ENCODE measurements at places on chromosomes 11 and 22. TPM values are rescaled to one million over a fixed set of nuclear protein-coding genes. Genes with fewer than 3 reads are reported as not detected.
A peak's percentile ranks its signal among the peaks of the same experiment; 100 is the strongest.

GRCh38 chr11:69992943-69993694 lies 85.0 kb upstream of the ANO1 start:
- no peak for DNase-seq
- peaks cover 51% of the 10 kb centered on the region for H3K27me3 ChIP-seq
- H3K36me3 ChIP-seq, result no peaks in the 10 kb centered on the region
- no peaks in the 10 kb centered on the region for H3K4me1 ChIP-seq

EXPH5 gene
- 15.2 TPM for total RNA-seq

DNA sequence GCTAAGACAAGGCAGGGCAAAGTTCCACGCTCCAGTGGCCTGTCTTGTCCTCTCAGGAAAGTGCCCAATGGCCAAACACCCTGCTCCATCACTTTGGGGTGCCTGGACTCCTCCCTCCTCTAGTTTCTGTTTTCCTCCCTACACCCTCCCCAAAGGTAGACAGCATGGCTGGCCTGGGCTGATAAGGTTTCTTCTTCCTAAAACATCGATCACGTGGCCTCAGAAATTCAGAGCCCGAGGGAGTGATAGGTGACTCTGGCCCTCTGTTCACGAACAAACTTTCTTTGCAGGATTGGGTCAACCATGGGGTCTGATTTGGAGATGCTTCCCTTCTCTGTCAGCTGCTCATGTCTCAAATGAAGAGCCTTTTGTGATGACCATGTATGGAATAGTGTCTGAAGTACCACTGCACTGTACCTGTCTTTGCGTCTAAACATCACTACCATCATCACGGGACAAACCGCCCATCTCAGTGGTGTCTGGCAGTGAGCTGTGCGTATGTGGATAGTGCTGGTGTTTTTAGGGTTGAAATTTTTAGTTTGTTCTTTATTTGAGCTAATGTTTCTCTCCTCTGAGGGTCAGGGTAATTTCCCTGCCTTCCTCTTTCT lies 6.1 kb downstream of the MICAL2 start:
- peak overlapping the region; percentile 37 for H3K4me3 ChIP-seq
- peak overlapping the region; percentile 54 for H3K27ac ChIP-seq
- DNase-seq, result no peak
- no peaks in the 10 kb centered on the region for H3K36me3 ChIP-seq
- peaks cover 27% of the 10 kb centered on the region for H3K4me1 ChIP-seq
- peaks cover 38% of the 10 kb centered on the region for H3K27me3 ChIP-seq

DNA sequence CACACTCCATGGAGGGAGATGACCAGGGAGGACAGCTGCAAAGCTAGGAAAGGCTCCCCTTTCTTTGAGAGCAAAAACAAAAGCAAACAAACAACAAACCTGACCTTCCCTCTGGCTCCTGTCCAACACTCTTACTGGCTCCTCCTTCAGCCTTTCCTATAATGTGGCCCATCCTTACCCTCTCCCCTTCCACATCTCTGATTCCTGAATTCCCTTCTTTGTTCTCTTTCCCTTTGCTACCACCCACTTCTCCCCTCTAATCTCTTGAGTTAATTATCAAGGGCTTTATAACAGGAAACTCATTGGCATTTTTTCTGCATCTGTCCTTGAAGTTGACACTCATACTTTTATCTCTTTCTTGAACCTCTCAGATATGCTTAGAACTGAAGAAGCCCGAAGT lies 56.3 kb downstream of the ZNF280B start:
- peaks cover 93% of the 10 kb centered on the region for H3K27me3 ChIP-seq
- no peaks in the 10 kb centered on the region for H3K36me3 ChIP-seq
- no peak for DNase-seq

GRCh38 chr11:46352063-46352841 lies 5.0 kb downstream of the DGKZ start:
- no peaks in the 10 kb centered on the region for H3K27me3 ChIP-seq
- no peak overlapping the region for H3K4me3 ChIP-seq
- H3K36me3 ChIP-seq, result no peaks in the 10 kb centered on the region
- no peak for DNase-seq
- H3K27ac ChIP-seq, result no peak overlapping the region

- DNase-seq, result no peak
- H3K36me3 ChIP-seq, result peaks cover 31% of the 10 kb centered on the region
- no peaks in the 10 kb centered on the region for H3K27me3 ChIP-seq
- H3K4me1 ChIP-seq, result peaks cover 20% of the 10 kb centered on the region
- no peak overlapping the region for H3K27ac ChIP-seq
These were observed 7.4 kb downstream of the MSANTD4 start for GRCh38 chr11:106014620-106015019.

OMP gene
- total RNA-seq, result 0.86 TPM

- H3K27me3 ChIP-seq, result no peaks in the 10 kb centered on the region
- H3K4me1 ChIP-seq, result peaks cover 9% of the 10 kb centered on the region
- H3K36me3 ChIP-seq, result peaks cover 16% of the 10 kb centered on the region
- no peak overlapping the region for H3K4me3 ChIP-seq
- no peak for DNase-seq
- no peak overlapping the region for H3K27ac ChIP-seq
These were observed 28.9 kb downstream of the AP1B1 start for GRCh38 chr22:29359469-29359868.

DNA sequence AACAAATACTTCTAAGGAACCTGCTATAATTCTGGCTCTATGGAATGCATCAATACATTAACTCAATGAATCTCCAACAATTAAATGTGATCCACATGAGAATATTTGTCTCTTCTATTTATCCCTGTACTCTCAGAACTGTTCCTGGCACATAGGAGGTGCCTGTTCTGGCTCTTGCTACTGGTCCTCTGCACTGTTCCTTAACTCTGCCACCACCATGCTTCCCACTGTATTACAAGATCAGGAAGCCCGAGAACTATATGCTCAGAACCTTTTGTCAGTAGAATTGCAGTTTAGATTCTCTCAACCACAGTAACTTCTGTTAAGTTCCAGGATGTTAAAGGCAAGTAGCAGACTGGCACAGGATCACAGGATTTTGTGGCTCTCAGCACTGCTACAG lies 376.3 kb upstream of the CCDC90B start:
- H3K27me3 ChIP-seq, result no peaks in the 10 kb centered on the region
- H3K4me1 ChIP-seq, result peaks cover 5% of the 10 kb centered on the region
- H3K27ac ChIP-seq, result no peak overlapping the region
- no peak overlapping the region for H3K4me3 ChIP-seq

OR5D18 gene
- not detected for total RNA-seq

GRCh38 chr11:112037527-112037926 lies 12.3 kb downstream of the DLAT start:
- H3K4me1 ChIP-seq, result no peaks in the 10 kb centered on the region
- DNase-seq, result no peak
- no peaks in the 10 kb centered on the region for H3K27me3 ChIP-seq
- H3K27ac ChIP-seq, result no peak overlapping the region
- H3K4me3 ChIP-seq, result no peak overlapping the region
- peaks cover 23% of the 10 kb centered on the region for H3K36me3 ChIP-seq

SIK2 gene
- total RNA-seq, result 28.0 TPM

GRCh38 chr11:102157219-102157618 lies 47.0 kb downstream of the YAP1 start:
- no peak overlapping the region for H3K4me3 ChIP-seq
- H3K36me3 ChIP-seq, result peaks cover 20% of the 10 kb centered on the region
- H3K4me1 ChIP-seq, result peaks cover 54% of the 10 kb centered on the region

DNA sequence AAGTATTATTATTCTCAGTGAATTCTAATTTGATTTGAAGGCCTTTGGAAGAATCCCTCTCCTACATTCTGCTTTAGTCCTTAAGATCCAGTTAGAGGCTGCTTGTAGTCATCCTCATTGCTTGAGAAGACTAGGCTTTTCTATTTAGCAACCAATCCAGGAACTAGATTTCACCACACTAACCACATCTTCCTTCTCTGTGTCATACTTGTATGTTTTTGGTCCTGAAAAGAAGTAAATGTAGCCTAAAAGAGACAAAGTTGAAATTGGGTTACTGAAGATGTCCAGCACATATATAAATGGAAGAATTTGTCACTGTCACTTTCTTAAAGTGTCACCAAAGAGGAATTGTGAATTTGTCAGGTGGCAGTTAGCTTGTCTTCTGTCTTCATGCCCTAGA lies 46.6 kb upstream of the MMP7 start:
- H3K4me1 ChIP-seq, result no peaks in the 10 kb centered on the region
- H3K27me3 ChIP-seq, result no peaks in the 10 kb centered on the region
- no peak overlapping the region for H3K27ac ChIP-seq
- H3K36me3 ChIP-seq, result no peaks in the 10 kb centered on the region
- no peak overlapping the region for H3K4me3 ChIP-seq

HSPB2 gene
- total RNA-seq, result not detected

OR56A1 gene
- total RNA-seq, result not detected

GRCh38 chr22:43996170-43996980 lies 27.7 kb upstream of the PARVB start:
- H3K27ac ChIP-seq, result no peak overlapping the region
- no peaks in the 10 kb centered on the region for H3K27me3 ChIP-seq
- no peak overlapping the region for H3K4me3 ChIP-seq
- H3K36me3 ChIP-seq, result peaks cover 38% of the 10 kb centered on the region
- peaks cover 18% of the 10 kb centered on the region for H3K4me1 ChIP-seq
- no peak for DNase-seq

OR52E8 gene
- not detected for total RNA-seq

- peaks cover 9% of the 10 kb centered on the region for H3K27me3 ChIP-seq
- H3K27ac ChIP-seq, result no peak overlapping the region
- no peak for DNase-seq
These were observed 4.2 kb downstream of the ACTN3 start for GRCh38 chr11:66550887-66551286.

DNA sequence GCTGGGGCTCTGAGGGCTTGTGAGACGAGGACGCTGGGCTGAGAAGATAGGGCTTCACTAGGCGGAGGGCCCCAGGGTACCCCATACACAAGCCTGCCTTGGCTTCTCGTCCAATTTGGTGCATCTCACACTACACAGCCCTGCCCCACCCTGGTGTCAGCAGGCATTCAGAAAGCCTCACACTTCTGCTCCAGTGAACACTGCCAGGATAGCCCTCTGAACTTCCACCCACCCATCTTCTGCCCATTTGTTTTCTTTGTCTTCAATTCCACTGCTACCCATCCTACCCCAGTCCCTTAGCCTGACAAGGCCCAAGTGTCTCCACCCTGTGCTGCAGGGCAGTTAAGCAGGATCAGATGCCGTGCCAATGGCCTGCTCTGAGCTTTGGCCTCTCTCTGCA lies 1.9 kb upstream of the BUD13 start:
- no peak for DNase-seq
- H3K4me1 ChIP-seq, result peaks cover 27% of the 10 kb centered on the region
- peak overlapping the region; percentile 53 for H3K27ac ChIP-seq
- peaks cover 25% of the 10 kb centered on the region for H3K36me3 ChIP-seq
- peak overlapping the region; percentile 70 for H3K4me3 ChIP-seq
- H3K27me3 ChIP-seq, result no peaks in the 10 kb centered on the region

MIOX gene
- 1.2 TPM for total RNA-seq

DNA sequence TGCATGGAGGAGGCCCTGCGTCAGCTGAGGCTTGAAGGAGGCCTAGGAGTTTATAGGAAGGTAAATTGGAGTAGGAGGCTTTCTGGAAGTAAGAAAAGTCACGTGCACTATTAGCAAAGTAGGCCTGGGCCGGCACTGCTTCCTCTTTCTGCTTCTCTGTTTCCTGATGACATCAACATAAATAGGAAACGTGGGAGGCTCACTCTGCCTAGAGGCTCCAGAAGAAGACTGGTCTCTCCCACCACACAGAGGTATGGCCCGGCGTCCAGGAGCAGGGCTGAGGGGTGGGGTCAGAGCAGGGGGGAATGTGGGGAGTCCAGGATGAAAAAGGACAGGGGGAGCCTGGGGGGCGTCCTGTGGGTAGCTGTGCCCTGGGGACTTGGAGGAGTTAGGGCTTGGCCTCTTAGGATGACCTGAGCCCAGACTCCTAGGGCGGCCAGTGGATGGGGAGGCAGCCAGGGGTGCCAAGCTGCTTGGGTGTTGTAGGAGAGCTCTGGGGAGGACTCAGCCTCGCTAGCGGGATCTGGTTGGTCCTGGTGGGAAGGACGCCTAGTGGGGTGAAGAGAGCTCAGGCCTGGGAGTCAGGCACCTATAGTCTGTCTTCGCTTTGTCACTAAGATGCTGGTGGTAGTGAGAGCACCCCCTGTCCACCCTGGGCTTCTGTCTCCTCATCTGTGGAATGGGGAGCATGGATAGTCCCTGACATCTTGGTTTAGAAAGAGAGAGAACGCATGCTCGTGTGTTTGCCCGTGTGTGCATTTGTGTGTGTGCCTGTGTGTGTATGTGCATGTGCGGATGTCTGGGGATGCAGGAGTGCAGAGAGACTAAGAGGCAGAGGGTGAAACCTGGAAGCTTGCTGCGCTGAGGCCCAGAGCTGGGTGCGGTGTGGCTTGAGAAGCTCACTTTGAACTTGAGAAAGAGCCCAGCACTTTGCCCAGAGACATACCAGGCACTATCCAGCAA lies at the start of gene CSF2RB:
Gene CSF2RB, plus strand, starts transcription at position 202 of the 963 bp plus-strand sequence. CDS start 8,580 bp downstream, outside the sequence.
- H3K27ac ChIP-seq, result peak within 1 kb of the TSS; percentile 18
- H3K27me3 ChIP-seq, result peaks cover 57% of the 10 kb centered on the region
- no peak for DNase-seq

GRCh38 chr11:63557570-63557969 lies 5.6 kb downstream of the PLAAT2 start:
- H3K4me1 ChIP-seq, result peaks cover 35% of the 10 kb centered on the region
- no peak overlapping the region for H3K27ac ChIP-seq
- no peak for DNase-seq
- H3K4me3 ChIP-seq, result no peak overlapping the region
- H3K36me3 ChIP-seq, result peaks cover 4% of the 10 kb centered on the region

RAG1 gene
- total RNA-seq, result 1.4 TPM

GRCh38 chr11:120985718-120986569 lies 38.0 kb upstream of the TBCEL start:
- peaks cover 3% of the 10 kb centered on the region for H3K36me3 ChIP-seq
- DNase-seq, result no peak
- no peak overlapping the region for H3K27ac ChIP-seq
- H3K27me3 ChIP-seq, result peaks cover 61% of the 10 kb centered on the region
- no peaks in the 10 kb centered on the region for H3K4me1 ChIP-seq

DNA sequence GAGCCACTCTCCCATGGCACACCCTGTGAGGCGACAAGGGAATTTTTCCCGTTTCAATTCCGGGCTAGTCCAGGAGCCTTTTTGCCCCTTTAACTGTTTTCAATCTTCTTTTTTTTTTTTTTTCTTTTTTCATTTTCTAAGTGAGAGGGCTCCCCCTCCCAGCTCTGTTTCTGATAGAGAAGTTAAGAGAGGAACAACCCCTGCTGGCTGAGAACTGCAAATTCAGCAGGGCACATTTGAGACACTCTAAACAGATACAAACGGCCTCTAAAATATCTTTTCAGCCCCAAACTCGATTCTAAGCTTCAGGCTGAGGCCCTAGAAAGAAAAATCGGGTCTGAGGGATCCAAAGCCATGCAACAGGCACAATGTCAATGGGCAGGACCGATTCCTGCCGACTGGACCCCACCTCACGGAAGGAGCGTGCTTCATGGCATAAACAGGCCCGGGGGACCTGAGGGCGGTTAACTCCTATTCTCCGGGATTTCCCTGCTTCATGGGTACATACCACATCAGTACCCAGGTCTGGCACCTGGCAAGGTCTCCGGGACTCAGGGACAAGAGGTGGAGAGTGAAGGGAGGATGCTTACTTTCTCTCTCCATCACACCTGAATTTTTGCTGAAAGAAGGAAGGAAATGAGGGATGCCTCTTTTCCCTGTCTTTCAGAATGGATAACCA lies 627.5 kb downstream of the BUD13 start:
- no peak overlapping the region for H3K4me3 ChIP-seq
- peaks cover 4% of the 10 kb centered on the region for H3K4me1 ChIP-seq
- no peaks in the 10 kb centered on the region for H3K36me3 ChIP-seq
- no peak overlapping the region for H3K27ac ChIP-seq

GRCh38 chr11:12258451-12258850 lies 118.9 kb upstream of the PARVA start:
- H3K27me3 ChIP-seq, result no peaks in the 10 kb centered on the region
- peak overlapping the region; percentile 55 for H3K27ac ChIP-seq
- peaks cover 8% of the 10 kb centered on the region for H3K4me1 ChIP-seq
- DNase-seq, result no peak

Data from type B pancreatic cell (in vitro differentiated cells).